NCI-H446 (cell line): ENCODE measurements at places on chromosomes 5 and 9.

DNA sequence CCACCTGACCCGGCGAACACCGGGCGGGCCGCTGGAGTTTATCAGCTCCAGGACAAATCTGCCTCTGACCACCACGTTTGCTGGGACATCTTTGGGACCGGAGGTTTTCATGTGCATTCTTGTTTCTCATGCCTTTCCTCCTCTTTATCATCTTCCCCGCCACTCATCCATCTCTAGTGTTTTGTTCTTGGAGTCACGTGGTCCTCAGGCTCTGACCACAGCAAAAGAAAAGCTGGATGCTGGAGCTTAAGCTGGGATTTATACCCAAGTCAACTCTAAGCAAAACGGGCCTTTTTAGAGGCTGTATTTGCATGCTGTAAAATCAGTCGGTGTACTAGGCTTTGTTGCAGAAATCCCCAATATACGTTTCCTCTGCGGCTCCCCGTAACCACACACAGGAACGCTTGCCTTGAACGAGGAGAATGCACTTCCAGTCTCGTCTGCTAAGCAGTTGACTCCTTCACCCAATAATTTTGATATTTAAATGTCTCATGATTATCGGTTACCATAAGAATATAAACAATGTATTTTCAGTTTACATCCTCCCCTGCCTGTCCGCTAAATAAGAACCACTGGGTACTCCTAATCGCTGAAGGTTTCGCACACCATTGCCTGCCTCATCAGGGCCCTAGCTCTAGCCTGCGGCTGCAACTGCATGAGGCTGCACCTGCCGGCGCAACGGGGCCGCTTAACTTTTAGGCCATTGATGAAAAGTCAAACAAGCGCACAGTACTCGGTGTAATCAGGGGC, 560 bp upstream of the NDUFS6 start:
- DNase-seq = no peak

- DNase-seq = no peak
These were observed 60.6 kb upstream of the CDK20 start for GRCh38 chr9:88034964-88035363.

GRCh38 chr5:1118231-1118698, 6.4 kb upstream of the SLC12A7 start:
- no peak for DNase-seq

DNA sequence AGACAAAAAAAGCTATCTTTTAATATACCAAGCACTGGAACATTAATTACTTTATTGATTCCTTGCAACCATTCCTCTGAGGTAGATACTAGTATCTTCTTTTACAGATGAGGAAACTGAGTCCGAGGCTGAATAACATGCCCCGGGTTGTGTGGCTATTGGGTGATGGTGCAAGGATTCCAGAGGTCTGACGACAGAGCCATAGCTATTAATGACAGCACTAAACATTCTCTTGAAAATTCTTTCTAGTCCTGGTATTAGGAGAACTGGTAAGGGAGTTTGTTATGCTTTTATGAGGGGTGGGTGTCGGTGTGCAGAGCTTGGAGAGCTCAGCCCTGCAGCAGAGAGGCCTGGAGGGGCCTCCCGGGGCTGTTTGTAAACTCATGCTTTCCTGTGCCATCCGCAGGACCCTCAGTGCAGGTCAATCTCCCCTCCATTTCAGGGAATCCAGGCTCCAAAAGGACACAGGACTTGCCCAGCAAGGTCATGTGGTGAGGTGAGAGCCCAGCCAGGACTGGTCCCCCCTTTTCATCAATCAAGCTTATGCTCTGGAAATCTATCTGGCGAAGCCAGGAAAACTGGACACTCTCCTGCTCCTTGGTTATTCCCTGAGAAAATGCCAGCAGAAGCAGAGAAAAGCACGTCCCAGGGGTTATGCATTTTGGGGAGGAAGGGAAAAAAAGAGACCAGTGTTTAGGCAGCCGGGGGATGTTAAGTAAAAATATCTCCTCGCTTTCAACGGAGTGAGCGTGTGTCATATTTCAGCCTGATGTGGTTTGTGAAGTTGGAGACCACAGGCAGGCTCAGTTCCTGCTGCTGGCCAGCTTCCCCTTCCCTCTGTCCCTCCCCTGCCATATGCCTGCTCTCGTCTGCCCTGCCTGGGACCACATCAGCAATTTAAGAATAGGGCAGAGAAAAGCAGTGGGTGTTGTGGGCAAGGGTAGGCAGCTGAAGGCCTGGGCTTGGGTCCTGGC, 3.7 kb downstream of the GSN start:
- no peak for DNase-seq

DNA sequence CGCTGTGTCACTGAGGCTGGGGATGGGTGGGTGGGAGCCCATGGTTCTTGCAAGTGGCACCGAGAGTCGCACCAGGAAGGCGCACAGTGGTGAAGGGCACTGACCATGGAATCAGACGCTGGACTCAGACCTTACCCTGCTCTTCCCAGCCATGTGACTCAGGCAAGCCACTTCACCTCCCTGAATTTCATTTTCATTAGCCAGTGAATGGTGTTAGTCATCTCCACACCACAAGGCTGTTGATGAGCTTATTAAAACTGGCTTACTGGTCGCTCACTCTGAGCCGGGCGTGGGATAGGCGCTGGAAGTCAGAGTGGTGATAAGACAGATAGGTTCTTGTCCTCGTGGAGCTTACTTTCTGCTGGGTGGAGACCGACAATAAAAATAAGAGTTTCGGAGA, 25.1 kb downstream of the FGF18 start:
- DNase-seq = no peak

DNA sequence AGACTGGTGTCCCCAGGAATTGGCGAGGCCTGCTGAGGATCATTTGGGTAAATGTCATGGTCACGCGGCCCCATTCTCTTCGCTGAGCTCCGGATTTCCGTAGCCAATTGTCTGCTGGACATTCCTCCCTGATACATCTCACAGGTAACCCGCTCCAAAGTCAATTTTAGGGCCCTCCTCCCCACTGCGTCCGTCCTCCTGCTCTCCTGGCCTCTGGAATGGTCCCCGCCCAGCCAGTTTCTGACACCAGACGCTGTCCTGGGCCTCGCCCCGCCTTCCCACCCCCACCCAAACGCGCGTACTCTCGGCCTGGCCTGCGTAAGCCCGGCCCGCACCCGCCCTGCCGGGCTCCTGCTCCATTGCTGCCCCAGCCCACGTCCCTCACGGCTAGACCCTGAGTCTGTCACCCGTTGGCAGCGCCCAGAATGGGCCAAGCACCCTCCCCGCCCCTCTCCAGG, 202.0 kb downstream of the AUH start:
- DNase-seq = no peak

- peak; percentile 18 for DNase-seq
These were observed 2.5 kb upstream of the SEC16A start for GRCh38 chr9:136485049-136486045.
